ENCODE measurements at places on chromosomes 2 and 18. TPM values are rescaled to one million over a fixed set of nuclear protein-coding genes. Genes with fewer than 3 reads are reported as not detected.

Gene ITGB6
- total RNA-seq: not detected

GRCh38 chr2:240460781-240461431 lies 25.4 kb downstream of the GPC1 start:
- ATAC-seq: no peak

- no peak for ATAC-seq
Measured at GRCh38 chr2:121664713-121665112, 15.5 kb upstream of the CLASP1 start.

Gene L3MBTL4
- 2.8 TPM for total RNA-seq

Gene ST8SIA5
- 0.08 TPM for total RNA-seq

Gene PPIL3
- 50.7 TPM for total RNA-seq

- ATAC-seq: no peak
Measured at GRCh38 chr2:40260437-40260836, 191.5 kb downstream of the SLC8A1 start.

DNA sequence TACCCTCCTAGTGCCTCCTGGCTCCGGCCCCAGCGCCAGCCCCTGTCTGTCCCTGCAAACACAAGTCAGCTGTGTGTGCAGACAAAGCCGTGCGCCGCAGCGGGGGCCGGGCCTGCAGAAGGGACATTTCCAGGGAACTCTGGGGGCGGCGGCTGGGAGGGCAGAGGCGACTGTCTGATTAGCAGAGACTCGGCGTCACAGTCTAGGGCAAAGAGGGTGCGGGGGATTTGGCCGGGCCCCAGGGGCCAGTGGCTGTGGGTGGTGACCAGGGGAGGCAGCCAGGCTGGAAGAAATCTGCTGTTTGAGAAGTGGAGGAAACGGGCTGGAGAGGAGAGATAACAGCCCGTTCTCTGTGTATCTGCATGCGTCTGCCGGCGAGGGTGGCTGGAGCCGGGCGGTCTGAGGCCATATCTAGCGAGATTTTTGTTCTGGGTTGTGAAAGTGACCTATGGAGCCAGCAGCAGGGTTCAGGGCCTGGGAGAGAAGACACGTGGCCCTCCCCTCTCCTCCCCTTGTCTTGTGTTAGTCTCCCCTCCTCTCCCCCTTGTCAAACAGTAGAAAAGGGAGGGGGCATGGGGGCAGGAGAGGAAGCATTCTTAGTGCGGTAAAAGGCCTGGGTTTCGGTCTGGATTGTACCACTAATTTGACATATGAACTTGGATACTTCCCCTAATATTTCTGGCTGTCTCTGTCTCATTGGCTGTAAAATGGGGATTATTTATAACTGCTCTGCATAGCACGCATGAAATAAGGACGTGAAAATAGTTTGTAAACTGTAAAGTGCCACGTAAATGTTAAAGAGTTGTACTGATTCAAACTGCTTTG lies 169.4 kb downstream of the SMAD7 start:
- peak; percentile 65 for ATAC-seq

Gene C2orf72
- not detected for total RNA-seq

- no peak for ATAC-seq
Measured at GRCh38 chr2:46828135-46828438, 87.5 kb downstream of the MCFD2 start.

DNA sequence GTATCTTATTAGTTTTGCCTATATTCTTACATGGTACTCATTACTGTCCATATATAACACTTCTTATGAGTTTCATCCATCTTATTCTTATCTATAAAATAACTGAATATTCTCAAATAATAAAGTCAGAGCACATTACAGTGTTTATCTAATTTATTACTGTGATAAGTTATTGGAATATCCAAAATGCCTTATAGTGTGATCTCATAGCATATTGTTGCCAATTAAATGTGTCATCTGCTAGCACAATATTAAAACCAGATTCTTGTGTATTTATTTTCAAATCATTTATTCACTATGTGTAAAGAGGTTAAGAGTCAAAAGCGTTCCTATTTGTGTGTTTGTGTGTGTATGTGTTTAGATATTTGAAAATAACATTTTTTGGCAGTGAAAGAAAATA lies 151.9 kb downstream of the WDR7 start:
- ATAC-seq: no peak

GRCh38 chr2:110852051-110852450 lies 119.7 kb downstream of the ACOXL start:
- ATAC-seq: no peak

GRCh38 chr2:159609811-159610549 lies 6.4 kb downstream of the BAZ2B start:
- ATAC-seq: no peak

DNA sequence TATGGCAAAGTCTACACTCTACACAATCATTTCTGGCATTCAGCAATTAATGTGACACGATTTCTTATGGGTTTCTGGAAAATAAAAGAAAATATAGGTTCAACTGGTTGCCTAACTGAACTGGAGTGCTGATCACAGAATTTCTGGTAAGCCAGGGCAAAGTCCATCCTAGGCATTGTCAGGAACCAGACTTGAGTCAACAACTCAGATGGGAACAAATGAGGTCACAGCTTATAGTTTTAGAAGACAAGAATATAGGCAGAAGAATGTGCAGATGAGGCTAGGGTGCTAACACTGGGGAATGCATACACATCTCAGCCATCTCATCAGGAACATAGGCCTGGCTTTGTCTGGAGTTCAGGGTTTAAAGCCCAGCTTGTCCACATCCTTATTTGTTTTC lies 317.2 kb upstream of the ID2 start:
- ATAC-seq: no peak

DNA sequence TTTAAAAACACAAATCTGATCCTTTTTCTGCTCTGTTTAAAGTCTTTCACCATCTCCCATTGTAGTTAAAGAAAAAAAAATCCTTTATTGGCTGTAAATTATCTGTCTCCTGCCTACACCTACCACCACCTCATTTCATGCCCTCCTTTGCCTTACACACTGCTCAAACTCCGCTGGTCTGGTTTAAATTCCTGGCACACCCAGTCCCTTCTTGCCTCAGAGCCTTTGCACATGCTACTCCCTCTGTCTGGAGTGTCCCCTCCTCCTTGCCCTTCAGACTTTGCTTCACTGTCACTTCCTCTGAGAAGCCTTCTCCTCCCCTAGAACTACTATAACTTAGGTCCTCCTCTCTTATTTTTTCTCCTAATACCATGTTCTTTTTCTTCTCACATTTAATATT lies 49.6 kb downstream of the OSBPL6 start:
- ATAC-seq: no peak

Gene PCARE
- total RNA-seq: not detected

GRCh38 chr2:165645930-165646831 lies 147.9 kb downstream of the GALNT3 start:
- ATAC-seq: no peak

Gene DSC3
- 17.1 TPM for total RNA-seq

- no peak for ATAC-seq
Measured at GRCh38 chr2:23380562-23381065, 4.4 kb upstream of the KLHL29 start.

GRCh38 chr2:233173115-233173514 lies 78.4 kb upstream of the ATG16L1 start:
- no peak for ATAC-seq

Gene RAB27B
- total RNA-seq: 0.58 TPM

Gene TBC1D8
- total RNA-seq: 14.9 TPM

- no peak for ATAC-seq
Measured at GRCh38 chr2:138652378-138652777, 127.8 kb downstream of the NXPH2 start.

- ATAC-seq: no peak
Measured at GRCh38 chr2:109447251-109447661, 166.5 kb downstream of the SEPTIN10 start.

GRCh38 chr2:14587119-14587518 lies 45.4 kb upstream of the LRATD1 start:
- no peak for ATAC-seq

GRCh38 chr18:48803518-48803917 lies 147.2 kb downstream of the SMAD7 start:
- ATAC-seq: no peak

Gene TANK
- 88.2 TPM for total RNA-seq

- ATAC-seq: no peak
Measured at GRCh38 chr2:134287323-134287722, 33.5 kb downstream of the MGAT5 start.

GRCh38 chr18:12394428-12394827 lies 13.3 kb upstream of the PRELID3A start:
- no peak for ATAC-seq

Gene SGPP2
- 0.89 TPM for total RNA-seq

DNA sequence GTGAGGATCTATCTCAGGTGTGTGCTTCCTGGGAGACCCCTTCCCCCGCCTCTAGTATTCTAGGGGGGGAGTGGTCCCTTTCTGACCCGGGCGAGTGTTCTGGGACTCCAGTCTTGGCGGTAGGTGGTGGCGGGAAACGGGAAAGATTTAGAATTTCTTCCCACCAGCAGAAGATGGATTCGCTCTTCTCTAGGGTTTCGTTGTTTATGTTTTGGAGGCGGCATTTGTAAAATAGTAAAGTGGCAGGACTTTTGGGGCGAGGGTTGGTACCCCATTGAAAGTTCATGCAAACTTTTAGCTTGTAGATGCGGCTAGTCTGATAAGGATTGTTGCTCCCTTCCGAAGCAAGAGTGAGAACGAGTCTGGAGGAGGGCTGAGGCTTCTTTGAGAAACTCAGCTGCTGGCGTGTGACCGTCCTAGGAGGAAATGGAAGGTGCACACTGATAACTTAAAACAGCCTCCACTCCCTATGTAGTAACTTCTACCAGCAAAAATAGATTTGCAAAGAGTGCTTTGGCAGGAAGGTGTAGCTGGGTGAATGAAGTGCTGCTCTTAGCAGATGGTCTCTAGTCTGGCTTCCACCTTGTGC lies 412 bp downstream of the GPD2 start:
- no peak for ATAC-seq

- no peak for ATAC-seq
Measured at GRCh38 chr2:18966131-18966530, 376.8 kb upstream of the NT5C1B start.

Gene POTEC
- total RNA-seq: not detected

Gene NEB
- 0.15 TPM for total RNA-seq

GRCh38 chr2:214995409-214995808 lies 143.0 kb downstream of the ABCA12 start:
- no peak for ATAC-seq

Gene LYPD6B
- not detected for total RNA-seq

Gene MGAT4A
- 27.4 TPM for total RNA-seq

GRCh38 chr18:78378983-78379382 lies 600.6 kb upstream of the SALL3 start:
- no peak for ATAC-seq

GRCh38 chr18:55850904-55851303 lies 262.9 kb upstream of the TCF4 start:
- ATAC-seq: no peak

DNA sequence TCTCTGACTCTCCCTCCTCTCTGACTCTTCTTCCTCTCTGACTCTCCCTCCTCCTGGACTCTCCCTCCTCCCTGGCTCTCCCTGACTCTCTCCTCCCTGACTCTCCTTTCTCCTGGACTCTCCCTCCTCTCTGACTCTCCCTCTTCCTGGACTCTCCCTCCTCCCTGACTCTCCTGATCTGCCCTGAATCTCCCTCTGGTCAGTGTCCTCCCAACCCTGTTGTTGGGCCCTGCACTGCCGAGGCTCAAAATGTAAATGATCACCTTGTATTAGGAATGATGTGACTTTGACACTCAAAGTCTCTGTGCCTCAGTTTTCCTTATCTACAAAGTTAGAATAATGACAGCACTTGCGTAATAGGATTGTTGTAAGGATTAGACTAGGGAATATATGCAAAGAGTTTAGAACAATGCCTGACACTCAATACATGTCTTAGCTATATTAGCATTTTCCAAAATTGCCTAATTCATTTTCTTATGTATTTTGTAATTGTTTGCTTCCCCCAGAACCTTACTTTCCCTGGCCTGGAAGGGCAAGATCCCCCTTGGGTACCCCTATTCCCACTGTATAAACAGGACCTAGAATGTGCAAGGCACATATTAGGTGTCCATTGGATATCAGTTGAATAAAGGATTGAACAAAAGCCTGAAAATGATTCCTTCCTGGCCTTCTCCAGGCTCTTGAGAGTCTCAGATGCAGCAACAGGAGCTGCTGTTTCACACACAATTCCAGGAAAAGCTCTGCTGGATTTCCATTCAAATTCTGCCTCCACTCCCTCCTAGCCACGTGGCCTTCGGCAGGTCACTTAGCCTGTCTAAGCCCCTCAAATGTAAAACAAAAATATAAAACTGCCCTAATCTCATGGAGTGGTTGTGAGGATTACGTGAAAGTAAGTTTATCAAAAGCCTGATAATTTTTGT lies 170.1 kb downstream of the INHBB start:
- no peak for ATAC-seq

Gene SIX2
- total RNA-seq: 1.7 TPM

Gene RNF149
- total RNA-seq: 29.0 TPM

GRCh38 chr2:209671020-209671680 lies 100.5 kb upstream of the UNC80 start:
- no peak for ATAC-seq

Gene SAG
- 1.5 TPM for total RNA-seq

GRCh38 chr2:47607680-47608061 lies 175.3 kb upstream of the MSH6 start:
- ATAC-seq: no peak

GRCh38 chr2:71891155-71891554 lies 256.5 kb downstream of the CYP26B1 start:
- ATAC-seq: no peak

Gene RAX
- not detected for total RNA-seq

- no peak for ATAC-seq
Measured at GRCh38 chr2:233021771-233022170, 8.7 kb upstream of the NGEF start.

Gene YES1
- total RNA-seq: 86.8 TPM

Gene CAPN14
- 0.19 TPM for total RNA-seq

GRCh38 chr18:37538526-37539205 lies 26.9 kb downstream of the CELF4 start:
- ATAC-seq: no peak

- no peak for ATAC-seq
Measured at GRCh38 chr2:19009510-19009909, 348.9 kb downstream of the OSR1 start.

GRCh38 chr2:22442051-22442450 lies 942.9 kb upstream of the KLHL29 start:
- no peak for ATAC-seq

DNA sequence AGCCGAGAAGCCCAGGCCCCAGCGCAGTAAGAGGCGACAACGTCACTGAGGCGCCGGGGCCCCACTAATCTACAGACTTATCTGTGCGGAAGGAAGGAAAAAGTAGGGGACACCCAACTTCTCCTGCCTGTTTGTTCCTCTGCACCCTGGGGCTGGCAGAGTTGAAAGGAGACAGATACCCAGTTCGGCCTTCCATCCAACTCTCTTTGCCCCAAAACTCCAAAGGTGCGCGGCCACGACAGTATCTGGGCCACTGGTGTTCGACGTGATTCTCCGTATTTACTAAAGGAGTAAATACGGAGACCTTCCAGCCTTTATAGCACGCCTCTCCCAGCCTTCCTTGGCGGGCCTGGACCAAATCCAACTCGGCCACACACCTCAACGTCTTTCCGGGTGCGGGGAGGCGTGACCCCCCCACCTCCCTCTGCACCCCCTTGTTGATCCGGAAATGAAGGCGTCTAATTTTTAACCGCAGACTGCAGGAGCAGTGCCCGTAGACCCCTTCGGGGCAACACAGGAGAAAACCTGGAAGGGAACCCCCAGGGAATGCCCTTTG lies 1.6 kb downstream of the SMAD7 start:
- no peak for ATAC-seq
